PC-3 (cell line): ENCODE measurements at places on chromosomes 4 and X. TPM values are rescaled to one million over a fixed set of nuclear protein-coding genes. Genes with fewer than 3 reads are reported as not detected.

- no peak for DNase-seq
Observed at GRCh38 chr4:6560416-6561172, 14.4 kb upstream of the MAN2B2 start.

GRCh38 chr4:115973768-115974167 lies 860.3 kb upstream of the NDST4 start:
- DNase-seq, result no peak

GRCh38 chrX:14902537-14902936 lies 29.3 kb downstream of the MOSPD2 start:
- no peak for DNase-seq

DNA sequence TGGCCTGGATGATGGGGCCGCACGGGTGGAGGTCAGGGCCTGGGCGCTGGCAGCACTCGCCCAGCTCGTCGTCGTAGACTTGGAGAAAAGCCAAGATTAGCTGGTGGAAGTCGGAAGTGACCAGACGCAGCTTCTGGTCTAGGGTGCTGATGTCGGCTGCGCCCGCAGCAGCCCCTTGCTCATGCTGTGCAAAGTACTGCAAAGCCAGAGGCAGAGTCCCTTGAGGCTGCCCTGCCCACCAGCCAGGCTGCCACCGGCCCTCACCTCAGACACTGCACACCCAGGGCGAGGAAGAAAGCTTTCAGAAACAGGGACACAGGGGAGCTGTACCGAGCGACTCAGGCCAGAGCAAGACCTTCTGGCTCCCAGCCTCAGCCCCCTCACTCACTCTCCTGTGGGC lies 9.7 kb upstream of the TREX2 start:
- DNase-seq, result no peak

Gene F11
- total RNA-seq, result not detected in 2 replicates

Gene EGFL6
- not detected in 2 replicates for total RNA-seq

Gene P2RY4
- 0.62 TPM in 1 of 2 replicates, not detected in the other for total RNA-seq

Gene MSX1
- total RNA-seq, result 7.5 and 10.4 TPM in 2 replicates

Gene ZMAT1
- total RNA-seq, result not detected in 2 replicates

Gene UGT2B17
- not detected in 2 replicates for total RNA-seq
